Fibroblast of skin of scalp (primary cell): ENCODE measurements at places on chromosomes 1 and 21.

DNA sequence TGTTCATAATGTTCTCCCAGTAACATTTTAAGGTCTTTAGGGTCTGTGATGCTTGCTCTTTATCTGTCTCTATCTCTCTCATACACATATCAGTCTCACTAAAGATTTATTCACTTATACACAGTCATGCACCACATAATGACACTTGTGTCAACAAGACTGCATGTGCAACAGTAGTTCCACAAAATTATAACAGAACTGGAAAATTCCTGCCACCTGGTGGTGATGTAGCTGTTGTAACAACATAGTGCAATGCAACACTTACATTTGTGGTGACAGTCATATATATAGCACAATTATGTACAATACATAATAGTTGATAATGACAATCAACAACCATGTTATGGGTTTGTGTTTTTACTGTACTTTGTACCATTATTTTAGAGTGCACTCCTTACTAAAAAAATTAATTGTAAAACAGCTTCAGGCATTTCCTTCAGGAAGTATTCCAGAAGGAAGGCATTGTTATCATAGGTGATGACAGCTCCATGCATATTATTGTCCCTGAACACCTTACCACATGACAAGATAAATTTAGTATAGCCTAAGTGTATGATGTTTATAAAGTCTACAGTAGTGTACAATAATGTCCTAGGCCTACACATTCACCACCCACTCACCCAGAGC is 8.1 kb downstream of the TDRD5 start:
- peak; percentile 30 for DNase-seq

DNA sequence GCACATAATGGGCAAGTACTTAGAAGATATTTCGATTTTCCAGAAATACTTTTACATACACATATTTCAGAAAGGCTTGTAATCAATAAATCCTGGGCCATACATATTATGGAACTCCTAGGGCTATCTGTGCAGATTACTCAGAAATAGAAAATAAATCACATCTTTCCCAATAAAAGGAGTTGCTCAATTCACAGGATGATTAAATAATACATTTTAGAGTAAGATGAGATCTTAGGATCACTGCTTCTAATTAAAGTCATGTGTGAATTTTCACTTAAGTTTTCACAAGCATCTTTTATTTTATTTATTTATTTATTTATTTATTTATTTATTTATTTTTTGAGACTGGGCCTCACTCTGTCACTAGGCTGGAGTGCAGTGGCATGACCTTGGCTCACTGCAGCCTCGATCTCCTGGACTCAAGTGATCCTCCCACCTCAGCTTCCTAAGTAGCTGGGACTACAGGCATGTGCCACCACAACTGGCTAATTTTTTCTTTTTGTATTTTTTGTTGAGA is 144.2 kb downstream of the HIVEP3 start:
- no peak for DNase-seq

GRCh38 chr1:34631126-34631525 is 123.7 kb upstream of the GJB5 start:
- no peak for DNase-seq

- peak; percentile 15 for DNase-seq
Measured at GRCh38 chr1:155051777-155052398, 772 bp downstream of the ADAM15 start.

- peak; percentile 14 for DNase-seq
Measured at GRCh38 chr1:205530116-205530515, 25.6 kb downstream of the CDK18 start.

DNA sequence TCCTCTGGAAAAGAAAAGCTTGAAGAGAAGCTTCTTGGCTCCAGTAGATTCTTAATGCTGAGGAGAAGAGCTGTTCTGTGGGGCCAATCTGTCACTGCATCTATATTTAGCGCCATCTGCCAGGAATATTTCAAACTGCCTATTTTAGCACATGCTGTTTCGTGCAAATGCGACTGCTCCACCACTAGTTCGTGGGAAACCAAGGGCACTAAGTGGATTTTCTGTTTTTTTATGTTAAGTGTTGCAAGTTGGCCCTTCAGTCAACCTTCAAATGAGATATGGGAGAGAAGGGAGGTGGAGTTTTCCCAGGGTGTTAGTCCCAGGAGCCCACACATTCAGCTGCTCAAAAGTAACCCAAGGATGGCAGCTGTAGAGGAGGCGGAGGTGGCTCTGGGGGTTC is 91.9 kb downstream of the TSEN15 start:
- DNase-seq = peak; percentile 63

GRCh38 chr1:94621802-94622201 is 80.2 kb upstream of the F3 start:
- DNase-seq = no peak

DNA sequence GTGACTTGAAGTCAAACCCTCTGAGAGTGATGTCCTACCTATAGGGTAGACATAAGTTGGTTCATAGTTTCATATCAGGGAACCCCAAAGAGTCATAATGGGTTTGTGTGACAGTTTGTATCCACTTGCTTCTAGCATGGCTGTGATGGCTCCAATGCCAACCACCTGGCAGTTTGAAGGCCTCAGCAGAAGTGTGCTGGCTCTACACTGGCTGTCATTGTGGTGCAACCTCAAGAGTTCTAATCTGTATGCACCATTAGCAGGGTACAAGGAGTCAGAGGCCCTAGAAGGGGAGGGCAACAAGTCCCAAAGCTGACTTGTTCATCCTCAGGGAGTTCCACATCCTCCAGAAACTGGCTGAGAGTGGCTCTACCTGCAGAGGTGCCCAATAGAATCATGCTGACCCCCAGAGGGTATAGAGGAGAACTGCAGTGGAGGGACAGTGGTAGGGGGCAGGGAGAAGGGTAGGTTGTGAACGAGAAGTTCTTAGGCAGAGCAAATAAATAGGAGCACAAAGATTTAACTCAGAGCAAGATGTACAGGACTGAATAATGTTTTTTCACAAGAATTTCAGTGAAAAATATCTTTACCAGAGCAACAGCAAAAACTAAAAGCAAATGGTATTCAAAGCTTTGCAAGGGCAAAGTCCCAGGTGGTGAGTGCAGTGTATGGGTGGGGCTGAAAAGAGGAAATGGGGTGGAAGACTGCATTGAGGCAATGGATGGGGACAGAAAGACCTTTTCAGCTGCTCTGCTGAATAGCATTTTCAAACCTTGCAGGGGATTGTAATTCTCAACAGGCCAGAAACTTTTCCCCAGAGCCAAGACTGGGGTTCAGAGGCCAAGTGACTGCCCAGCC is 3.2 kb downstream of the FCRL2 start:
- no peak for DNase-seq

DNA sequence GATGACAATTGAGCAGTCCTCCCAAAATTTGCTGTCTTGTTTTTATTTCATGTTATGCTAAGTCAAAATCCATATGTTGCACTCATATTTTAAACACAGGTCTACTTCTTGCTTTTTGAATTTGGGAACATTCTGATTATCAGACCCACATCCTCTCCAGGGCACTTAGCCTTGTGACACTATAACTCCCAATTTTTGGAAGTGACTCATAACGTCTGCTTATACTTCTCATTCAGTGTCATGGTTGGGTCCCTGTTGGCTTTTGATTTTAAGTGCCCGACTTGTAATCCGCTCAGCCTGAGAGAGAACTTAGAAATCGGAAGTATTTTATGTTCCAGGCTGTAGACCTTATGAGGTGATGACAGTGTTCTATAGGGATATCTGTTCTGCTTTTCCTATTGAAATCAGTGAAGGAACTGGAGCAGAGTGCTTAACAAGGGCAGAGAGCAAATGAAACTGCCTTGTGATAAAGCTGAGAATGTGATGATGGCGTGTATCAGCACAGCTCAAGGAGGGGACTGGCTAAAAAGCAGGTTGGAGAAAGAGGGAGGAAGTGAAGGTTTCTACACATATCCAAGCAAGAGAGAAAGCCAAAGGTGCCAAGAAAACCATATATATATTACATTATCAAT is 136.0 kb downstream of the HLX start:
- DNase-seq = no peak

DNA sequence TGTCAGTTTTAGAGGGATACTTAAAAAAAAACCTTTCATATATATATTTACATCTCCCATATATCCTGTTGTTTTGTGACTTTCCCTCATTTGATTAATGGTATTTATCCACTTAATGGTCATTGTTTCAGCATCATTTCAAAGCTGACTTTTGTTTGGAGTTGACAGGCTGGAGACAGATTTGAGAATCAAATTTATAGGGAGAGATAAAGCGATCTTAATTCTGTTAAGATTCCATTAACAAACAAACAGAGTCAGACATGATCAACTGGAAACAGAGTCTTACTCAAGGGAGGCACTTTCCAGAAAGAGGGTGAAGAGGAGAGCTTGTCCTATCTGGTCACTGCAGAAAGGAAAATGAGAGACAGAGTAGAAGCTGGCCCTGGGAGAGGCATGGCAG is 283.4 kb downstream of the TTLL7 start:
- no peak for DNase-seq

DNA sequence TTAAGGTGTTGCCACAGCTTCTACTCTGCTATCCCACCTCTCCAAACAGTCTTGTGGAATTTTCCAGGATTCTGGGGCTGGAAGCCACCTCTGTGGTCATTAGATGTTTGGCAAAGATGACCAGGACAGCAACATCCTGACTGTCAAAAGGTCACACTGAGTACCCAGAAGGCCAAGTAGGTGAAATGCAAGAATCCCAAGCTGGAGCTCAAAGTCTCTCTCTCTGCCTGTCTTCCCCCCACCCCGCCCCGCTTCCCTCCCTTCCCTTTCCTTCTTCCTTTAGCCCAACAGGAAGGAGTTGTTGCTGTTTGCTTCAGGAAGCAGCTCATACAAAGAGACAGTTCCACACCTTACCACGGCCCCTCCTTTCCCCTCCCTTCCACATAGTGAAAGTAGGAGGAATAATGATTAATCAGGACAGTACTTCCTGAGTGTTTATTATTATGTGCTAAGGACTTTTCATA is 75.6 kb upstream of the SLC2A1 start:
- no peak for DNase-seq

GRCh38 chr1:60133000-60133673 is 59.6 kb upstream of the C1orf87 start:
- DNase-seq = peak; percentile 98

DNA sequence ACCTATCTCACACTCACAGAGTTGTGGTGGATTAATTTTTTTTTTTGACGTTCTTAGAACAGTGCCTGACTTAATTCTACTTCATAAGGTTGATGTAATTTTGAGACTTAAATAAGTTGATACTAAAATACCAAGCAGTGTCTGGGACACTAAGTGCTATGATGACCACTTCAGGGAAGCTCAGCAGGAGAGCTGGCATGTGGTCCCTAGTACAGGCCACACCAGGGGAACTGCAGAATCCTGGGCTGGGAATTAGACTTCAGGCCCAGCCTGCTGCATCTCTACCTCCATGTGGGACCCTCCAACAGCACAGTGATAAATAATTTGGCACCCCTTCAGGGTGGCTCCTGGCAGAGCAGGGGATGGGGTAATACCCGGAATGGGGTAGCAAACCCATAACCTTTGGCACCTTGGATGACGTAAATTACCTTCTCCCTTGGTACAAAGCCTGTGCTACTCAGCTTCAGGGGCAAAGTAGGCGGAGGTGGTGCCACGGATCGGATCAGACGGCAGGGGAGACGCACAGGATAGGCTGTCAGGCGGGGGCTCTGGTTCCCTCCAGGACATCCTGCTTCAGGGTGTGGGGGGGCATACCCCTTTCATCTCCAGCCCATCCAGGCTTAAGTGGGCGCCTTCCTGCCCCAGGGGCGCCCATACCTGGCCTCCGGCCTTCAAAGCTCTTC is 4.8 kb downstream of the MFSD2A start:
- DNase-seq = no peak

GRCh38 chr21:8991968-8992621 is 1529.3 kb upstream of the TPTE start:
- no peak for DNase-seq

DNA sequence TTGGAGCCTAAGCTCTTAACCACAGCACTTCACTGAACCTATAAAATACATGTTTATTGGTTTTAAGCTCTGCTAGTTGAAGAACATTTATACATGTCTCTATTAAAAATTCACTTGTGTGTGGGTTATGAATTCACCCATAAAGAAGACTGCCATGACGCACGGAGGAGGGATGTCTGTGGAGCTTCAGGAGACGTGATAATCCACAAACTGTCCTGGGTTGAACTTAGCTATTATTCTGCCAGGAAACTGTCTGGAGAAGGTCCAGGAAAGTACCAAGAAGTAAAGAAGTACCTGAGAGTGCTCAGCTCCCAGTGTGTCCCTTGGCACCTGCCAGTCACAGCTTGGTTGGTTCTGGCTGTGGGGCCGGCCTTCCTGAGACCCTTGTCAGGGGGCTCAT is 56.3 kb downstream of the DDR2 start:
- DNase-seq = no peak

DNA sequence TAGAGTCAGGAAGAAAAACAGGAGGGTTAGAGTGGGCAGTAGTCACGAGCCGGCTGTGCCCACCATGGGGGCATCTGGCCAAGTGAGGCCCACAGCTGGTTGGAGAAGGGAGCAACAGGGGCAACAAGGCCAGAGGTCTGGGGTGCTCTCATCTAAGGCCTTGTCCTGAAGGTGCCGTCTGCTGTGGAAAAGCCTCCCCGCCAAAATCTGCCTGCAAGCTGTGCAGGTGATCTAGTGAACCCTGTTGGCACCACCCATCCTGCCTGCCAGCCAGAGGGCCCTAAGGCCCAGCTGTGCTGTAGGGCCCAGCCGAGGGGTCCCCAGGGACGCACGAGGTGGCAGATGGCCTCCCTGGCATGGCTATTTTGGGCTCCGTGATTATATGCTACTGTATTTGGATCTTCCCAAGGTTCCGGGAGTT is 51.3 kb downstream of the LGR6 start:
- no peak for DNase-seq

- no peak for DNase-seq
Measured at GRCh38 chr21:42921927-42922326, 3.5 kb downstream of the ERVH48-1 start.

GRCh38 chr1:16124377-16125087 is 31.3 kb downstream of the EPHA2 start:
- DNase-seq = no peak

GRCh38 chr1:19014765-19015164 is 58.3 kb upstream of the IFFO2 start:
- DNase-seq = no peak

DNA sequence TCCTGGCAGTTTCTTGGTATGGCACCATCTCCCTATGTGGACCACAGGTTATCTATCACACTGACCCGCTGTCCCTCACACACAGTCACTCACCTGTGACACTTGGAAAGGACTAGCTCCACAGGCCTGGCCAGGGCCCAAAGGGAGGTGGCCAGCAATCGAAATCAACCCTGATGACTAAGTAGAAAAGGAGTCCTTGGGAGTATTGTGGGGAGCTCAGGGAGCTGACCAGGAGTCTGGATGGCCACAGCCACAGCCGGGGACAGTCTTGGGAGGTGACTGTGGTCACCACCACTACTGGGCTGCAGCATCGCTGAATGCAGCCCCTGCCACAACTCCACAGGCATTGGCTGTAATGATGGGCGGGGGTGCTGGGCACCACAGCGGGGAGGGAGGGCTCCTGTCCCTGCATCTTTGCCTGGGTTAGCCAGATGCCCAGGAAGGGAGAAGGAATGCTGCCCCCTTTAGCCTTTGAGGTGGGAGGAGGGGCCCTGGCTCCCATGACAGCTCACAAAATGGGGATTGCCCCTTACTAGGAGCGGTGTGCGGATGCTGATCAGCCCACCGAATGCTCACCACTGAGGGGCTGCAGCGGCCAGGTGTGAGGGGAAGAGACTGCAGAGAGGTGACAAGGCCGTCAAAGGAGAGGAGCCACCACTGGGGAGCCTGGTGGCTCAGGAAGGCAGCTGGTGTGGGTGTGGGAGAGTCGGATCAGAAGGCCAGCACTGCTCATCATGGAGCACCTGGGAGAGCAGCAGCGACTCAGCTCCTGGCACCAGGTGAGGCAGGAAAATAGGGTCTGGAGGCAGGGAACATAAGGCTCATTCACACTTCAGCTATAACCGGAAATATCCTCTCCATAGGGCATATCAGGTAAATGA is 61.3 kb downstream of the H3-3A start:
- no peak for DNase-seq

GRCh38 chr1:18644013-18644399 is 13.4 kb downstream of the PAX7 start:
- DNase-seq = no peak
